AG09319 (cell line): ENCODE measurements at places on chromosomes 12 and 14.
A peak's percentile ranks its signal among the peaks of the same experiment; 100 is the strongest.

- DNase-seq = no peak
Measured at GRCh38 chr12:4556735-4557530, 5.1 kb upstream of the DYRK4 start.

GRCh38 chr12:3378655-3379054, 112.3 kb upstream of the PRMT8 start:
- no peak for DNase-seq

- no peak for DNase-seq
Measured at GRCh38 chr12:68263366-68263765, 10.0 kb upstream of the IL22 start.

DNA sequence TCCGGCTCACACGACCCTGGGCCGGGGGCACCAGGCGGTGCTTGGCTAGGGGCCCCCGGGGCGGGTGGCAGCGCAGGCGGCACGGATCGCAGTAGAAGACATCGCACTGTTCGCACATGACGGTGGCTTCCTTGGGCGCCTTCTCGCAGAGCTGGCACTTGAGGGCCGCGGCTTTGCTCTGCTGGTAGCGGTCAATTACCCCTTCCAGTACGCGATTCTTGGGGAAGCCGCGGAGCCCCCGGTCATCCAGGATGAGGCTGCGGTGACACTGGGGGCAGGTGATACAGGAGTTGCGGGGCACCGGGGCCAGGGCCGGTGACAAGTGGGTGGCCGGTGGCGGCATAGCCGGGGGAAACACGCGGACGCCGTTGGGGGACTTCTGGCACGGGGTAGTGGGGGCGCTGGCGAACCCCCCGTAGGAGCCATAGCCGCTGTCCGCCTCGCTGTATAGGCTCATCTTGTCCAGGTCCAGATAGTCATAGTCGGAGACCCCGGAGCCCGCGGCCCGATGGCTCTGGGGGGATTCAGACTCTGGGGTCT, 553 bp downstream of the TRIM9 start:
- no peak for DNase-seq

DNA sequence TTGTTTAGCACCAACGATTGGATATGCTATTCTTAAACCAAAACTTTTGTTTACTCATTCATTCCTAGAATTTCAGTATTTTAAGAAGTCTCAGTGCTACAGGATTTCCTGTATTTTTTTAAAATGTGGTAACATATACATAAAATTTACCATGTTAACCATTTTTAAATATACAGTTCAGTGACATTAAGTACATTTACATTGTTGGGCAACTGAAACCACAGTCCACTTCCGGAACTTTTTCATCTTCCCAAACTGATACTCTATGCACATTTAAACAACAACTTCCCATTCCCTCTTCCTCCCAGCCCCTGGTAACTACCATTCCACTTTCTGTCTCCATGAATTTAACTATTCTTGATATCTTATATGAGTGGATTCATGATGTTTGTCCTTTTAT, 30.3 kb downstream of the PDE3A start:
- no peak for DNase-seq

DNA sequence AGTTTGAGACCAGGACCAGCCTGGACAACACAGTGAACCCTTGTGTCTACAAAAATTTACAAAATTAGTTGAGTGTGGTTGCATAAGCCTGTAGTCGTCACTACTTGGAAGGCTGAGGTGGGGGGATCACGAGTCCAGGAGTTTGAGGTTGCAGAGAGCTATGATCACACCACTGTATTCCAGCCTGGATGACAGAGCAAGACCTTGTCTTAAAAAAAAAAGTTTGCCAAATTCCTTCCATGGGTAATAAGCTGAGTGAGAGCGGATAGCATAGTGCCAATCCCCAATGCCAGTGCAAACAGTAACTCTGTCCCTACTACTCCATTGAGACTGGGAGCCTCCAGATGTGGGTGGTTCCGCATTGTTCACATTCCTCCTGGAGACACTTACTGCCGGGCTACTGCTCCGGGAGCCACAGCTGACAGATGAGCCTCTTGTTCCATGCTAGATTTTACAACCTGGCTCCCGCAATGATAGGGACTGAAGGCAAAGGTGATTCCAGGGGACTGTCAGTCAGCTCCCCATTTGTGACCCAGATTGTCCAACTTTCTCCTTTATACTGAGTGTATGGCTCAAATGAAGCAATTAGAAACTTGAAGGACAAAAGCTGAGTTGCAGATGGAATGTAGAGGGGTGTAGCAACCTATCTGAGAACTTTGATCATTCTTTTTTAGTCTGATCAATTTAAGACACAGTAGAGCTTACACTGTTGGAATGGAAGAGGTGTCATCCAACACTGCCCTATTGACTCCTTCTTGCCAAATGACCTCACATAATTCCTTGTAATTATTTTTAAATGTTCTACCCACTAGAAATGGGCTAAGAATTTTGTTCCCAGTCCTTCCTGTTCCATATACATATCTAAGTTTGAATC, 13.4 kb upstream of the FRMD6 start:
- no peak for DNase-seq

DNA sequence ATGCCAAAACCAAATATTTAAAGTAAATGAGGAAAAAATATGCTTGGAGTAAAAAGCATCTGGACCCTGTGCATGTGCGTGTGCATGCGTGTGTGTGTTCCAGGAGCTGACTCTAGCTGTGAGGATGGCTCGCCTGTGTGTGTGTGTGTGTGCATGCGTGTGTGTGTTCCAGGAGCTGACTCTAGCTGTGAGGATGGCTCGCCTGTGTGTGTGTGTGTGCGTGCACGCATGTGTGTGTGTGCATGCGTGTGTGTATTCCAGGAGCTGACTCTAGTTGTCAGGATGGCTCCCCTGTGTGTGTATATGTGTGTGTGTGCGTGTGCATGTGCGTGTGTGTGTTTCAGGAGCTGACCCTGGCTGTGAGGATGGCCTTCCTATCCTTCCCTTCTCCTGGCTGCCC, 357.7 kb downstream of the CACNA1C start:
- DNase-seq = no peak

GRCh38 chr12:31033681-31034080, 40.0 kb upstream of the DDX11 start:
- DNase-seq = no peak

DNA sequence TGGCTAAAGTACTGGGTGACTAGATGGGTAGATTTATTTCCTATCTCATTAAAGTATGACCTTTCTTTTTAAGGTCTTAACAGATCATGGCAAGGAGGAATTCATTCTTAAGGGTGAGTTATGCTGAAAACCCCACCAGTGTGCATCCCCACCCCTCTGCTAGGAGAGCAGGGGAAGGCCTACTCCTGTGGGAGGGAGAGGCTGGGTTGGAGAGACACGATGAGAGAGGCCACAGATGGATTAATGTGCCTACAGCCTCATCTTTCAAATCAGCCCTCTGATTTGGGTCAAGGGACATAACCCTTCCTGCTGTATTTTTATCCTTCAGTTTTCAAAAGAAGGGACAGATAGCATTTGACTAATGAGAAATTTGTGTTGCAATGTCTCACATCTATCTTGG, 185.5 kb downstream of the SSPN start:
- DNase-seq = no peak

DNA sequence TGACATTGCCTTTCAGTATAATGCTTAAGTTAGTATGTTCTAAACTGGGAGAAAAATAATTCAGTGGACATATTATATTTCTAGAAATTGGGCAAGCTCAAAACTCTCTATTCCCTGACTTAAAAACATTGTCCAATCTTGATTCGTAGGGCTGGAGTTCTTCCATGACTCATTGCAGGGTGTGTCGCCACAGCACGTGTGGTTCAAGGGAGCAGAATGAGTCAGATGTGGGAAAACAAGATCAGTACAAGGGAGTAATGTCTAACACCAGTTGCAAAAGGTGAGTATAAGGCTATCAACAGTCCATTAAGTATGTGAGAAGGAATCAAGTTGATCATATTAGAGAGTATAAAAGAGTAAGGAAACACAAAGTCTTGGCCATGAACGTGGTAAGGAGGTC, 887.0 kb downstream of the TMTC2 start:
- DNase-seq = peak; percentile 1

DNA sequence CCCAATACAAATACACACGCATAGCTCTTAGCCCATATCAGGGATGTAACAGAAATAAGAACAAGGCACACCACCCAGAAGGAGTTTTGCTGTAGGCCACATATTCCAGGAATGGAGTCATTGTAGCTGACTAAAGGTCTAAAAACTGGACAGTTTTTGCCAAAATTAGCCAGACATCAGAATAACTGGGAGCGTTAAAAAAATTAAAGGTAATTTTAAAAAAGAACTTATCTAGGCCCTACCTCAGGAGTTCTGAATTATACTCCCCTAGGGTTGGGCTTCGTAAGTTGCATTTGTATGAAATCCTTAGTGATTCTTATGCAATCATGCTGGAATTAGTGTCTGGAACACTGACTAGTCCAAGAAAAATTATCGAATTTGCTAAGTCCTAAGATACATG, 987.7 kb downstream of the GALC start:
- no peak for DNase-seq

DNA sequence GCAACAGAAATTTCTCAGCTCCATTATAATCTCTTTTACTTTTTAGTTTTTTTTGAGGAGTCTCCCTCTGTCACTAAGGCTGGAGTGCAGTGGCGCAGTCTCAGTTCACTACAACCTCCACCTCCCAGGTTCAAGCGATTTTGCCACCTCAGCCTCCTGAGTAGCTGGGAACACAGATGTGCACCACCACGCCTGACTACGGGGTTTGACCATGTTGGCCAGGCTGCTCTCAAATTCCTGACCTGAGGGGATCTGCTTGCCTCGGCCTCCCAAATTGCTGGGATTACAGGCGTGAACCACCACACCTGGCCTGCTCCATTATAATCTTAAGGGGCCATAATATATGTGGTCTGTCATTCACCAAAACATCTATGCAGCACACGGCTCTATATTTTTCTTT, 23.4 kb downstream of the HNRNPC start:
- no peak for DNase-seq
